ENCODE measurements at places on chromosomes 6 and 20.

DNA sequence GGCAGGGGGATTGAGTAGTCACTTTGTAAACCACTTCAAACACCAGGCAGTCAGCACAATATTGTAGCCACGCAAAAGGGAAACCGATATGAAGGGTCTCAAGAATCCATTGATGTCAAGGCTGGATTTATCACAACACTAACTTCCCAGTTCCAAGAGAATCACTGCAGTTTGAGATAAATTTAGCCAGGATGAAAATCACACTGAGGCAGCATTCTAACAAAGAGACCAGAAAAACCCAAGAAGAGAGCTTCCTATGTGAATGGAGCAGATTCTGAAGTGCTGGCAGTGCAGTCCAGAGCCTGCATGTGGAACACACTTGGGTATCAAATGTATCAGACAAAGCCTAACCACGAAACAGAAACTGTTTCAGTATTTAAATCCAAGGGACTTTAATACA is 84.6 kb downstream of the KIF16B start:
- DNase-seq = no peak

GRCh38 chr6:42392833-42393232 is 58.9 kb downstream of the TRERF1 start:
- DNase-seq = no peak

GRCh38 chr6:150016324-150017185 is 8.8 kb downstream of the RAET1L start:
- DNase-seq = no peak

DNA sequence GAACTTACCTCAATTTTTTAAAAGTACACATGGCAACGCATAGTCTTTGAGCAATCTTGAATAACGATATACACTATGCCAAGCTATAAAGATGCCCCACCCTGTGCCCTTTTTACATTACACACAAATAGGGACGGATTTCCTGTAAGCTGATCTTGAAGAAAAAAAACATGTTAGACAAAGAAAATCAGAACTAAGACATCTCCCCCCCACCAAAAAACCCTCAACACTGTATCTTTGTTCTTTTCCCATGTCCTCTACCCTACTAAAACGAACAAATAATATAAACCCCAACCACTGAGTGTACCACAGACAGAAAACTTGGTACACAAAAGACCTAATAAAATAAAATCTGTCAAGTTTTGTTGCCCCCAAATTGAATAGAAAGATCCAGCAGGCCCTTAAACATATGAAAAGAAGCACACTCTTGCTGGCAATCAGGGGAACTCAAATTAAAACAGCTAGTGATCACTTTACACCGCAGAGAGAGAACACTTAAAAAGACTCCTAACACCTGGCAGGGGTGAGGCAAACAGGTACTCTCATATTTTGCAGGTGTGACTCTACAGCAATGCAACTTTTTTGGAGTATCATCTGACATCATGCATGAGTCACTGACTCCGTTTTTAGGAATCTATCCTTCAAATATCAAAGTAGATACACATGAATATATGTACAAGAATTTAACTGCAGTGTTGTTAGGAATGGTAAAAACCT is 29.6 kb downstream of the BACH2 start:
- DNase-seq = no peak

DNA sequence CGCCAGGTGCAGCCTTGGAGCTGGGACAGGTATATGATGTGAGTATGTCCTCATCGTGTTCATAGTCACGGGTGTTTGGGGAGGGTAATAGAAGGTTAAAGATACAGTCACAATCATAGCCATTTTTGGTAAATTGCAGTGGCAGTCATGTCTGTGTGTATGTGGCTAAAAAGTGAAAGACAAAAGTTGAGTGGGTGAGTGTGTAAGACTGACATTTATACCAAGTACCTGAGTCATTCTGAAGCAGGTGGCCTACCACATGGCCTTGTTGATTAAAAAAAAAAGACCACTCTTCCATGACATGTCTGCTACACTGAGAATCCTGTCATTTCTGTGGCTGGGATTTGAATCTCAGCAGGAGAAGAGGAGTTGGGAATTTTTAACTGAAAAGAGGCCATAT is 181.9 kb downstream of the SCP2D1 start:
- no peak for DNase-seq

DNA sequence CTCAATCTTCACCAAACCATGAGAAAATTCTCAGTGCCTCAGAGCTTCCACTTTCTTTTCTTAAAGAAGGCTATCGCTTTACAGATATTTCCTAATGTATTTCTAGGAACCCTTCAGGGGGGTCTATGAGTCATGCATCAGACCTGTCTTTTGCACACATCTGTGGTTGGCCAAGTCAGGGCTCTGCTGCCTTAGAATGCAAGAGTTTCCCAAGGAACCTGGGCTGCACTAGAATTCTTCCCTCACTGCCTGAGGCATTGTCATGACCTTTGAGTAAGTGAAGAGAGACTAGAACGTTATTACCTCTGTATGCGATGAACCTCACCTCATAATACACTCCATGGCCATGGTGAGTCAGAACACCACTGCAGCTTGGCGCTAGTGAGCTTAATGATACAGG is 365.0 kb upstream of the ID4 start:
- DNase-seq = no peak

- no peak for DNase-seq
Measured at GRCh38 chr20:21322921-21323331, 19.8 kb downstream of the XRN2 start.

DNA sequence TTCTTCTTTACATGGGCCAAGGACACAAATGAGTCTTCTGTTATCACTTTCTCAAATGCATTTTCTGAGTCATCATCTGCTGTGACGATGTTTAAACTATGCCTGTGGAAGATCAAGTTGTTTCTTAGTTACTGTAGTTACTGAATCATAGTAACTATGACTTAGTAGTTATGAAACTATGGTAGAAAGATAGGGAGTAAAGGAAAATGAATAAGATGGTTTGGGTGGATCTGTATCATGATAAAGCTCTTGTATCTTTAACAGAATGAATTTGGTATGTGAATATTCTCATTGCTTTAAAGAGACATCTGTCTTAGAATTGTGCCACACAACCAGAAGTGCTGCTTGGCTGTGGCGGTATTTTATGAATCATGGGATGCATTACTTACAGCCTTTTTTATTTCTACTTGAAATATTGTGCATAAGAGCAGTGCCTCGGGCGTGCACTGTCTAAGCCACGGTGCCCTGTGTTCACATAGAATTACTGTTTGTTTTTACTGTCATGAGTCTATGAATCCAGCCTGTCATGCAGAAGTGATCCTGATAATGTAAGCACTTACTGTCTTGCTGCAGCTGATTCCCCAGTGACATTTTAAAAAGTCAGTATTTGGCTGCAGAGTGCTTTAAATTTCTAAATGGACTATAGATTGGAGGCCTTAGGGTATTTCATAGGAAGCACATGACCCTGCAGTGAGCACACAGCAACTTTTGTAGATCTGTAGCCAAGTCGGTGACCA is 215.2 kb downstream of the TMEM242 start:
- no peak for DNase-seq

GRCh38 chr6:56023829-56024228 is 148.4 kb upstream of the BMP5 start:
- DNase-seq = no peak

GRCh38 chr6:156857573-156857972 is 80.4 kb downstream of the ARID1B start:
- DNase-seq = no peak

DNA sequence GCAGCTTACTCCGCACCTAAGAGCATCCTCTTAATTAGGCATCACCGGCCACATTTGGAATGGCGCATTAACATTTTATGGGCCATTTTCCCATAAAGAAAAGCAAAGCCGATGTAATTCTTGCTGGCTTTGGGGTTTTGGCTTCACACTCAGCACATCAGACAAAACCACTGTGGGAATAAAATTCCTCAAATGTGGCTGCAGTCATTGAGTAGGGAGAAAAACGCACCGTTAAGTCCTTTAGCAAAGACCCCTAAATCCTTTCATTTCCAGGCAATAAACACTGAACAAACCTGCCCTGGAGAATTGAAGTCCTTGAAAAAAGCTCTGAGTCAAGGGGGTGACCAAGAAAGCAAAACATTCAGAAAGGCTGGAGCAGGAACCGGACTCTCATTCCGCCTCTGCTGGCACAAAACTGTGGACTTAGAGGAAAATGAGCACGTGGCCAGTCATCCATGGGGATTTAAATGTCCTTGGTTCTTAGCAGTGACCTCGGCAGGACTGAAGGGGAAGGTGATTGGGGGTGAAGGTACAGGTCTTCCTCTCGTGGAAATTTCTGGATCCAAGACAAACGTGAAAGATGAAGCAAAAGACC is 102.9 kb downstream of the CDH4 start:
- no peak for DNase-seq

- DNase-seq = no peak
Measured at GRCh38 chr20:63876489-63877036, 11.5 kb downstream of the TPD52L2 start.

- DNase-seq = no peak
Measured at GRCh38 chr6:166078294-166078693, 89.4 kb downstream of the TBXT start.

GRCh38 chr6:32718879-32719278 is 22.3 kb upstream of the HLA-DQA2 start:
- DNase-seq = no peak

GRCh38 chr6:20325641-20326421 is 75.8 kb upstream of the E2F3 start:
- no peak for DNase-seq
